Fibroblast of skin of left biceps (primary cell): ENCODE measurements at places on chromosomes 1 and 21.
A peak's percentile ranks its signal among the peaks of the same experiment; 100 is the strongest.

DNA sequence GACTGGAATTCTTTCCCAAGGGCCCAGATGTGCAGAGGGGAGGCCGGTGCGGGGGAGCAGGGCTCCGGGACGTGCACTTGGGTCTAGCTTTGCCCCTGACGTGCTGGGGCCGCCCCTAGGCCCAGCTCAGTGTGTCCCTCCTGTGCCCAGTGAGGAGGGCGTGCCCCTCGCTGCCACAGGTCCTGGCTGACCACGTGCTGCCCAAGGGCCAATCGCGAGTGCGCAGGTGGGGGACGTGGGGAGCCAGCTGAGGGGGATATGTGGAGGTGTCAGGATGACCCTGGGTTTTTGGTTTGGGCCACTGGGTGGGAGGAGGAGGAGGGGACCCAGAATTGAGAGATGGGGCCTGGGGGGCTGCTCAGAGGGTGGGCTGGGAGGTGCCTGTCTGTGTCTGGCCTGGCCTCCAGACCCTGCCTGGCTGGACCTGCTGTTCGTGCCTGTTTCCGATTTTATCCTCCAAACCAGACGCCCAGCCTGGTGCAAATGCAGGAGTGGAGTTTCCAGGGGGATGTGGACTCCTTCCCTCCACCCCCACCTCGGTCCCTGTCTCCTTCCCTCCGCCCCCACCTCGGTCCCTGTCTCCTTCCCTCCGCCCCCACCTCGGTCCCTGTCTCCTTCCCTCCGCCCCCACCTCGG is 6.1 kb upstream of the RNF223 start:
- no peak for DNase-seq

DNA sequence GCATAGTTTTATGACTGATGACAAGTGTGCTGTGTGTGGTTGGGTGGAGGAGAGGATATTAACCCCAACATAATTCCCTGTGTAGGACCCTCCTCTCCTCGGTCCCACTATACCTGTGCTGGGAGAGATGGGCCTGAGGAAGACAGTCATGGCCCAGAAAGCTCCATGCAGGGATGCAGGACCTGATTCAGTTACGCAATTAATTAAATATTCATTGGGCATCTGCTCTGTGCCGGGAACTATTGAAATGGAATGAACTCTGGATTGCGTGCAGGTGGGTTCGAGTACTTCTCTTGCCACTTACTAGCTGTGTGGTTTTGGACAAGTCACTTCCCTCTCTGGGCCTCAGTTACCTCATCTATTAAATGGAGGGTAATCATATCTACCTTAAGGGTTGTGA is 74.6 kb downstream of the CD247 start:
- no peak for DNase-seq

GRCh38 chr1:111770916-111771315 is 15.2 kb downstream of the DDX20 start:
- DNase-seq = no peak

DNA sequence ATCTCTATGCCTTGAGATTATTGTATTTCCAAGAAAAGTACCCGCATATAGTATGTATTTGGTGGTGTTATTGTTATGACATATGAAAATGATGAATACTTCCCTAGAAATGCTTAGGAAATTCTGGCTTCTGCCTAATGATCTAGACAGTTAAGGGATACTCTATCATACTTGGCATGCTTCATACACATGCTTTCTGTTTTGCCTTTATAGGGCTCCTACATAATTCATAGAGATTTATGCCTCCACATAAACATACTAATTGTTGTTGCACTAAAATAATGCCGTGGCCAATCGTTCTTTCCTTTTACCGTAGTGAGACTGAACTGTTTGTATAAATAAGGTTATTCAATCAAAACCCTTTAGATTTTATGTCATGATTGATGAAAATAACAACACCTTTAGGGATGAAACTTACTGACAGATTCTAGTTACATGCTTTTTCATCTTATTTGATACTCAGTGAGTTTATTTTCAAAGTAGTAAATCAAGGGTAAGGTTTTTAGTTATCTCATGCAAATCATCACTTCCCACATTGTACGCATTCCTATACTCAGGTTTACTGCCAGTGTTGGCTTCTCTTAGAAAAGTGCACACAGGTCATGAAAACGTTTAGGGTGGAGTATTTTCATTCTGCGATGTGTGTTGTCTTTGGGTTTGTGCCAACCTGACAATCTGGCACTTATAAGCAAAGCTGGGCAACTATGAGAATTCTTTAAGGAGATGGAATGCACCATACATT is 40.5 kb upstream of the SCYL3 start:
- peak; percentile 38 for DNase-seq

GRCh38 chr1:116260621-116261020 is 112.4 kb upstream of the ATP1A1 start:
- no peak for DNase-seq

DNA sequence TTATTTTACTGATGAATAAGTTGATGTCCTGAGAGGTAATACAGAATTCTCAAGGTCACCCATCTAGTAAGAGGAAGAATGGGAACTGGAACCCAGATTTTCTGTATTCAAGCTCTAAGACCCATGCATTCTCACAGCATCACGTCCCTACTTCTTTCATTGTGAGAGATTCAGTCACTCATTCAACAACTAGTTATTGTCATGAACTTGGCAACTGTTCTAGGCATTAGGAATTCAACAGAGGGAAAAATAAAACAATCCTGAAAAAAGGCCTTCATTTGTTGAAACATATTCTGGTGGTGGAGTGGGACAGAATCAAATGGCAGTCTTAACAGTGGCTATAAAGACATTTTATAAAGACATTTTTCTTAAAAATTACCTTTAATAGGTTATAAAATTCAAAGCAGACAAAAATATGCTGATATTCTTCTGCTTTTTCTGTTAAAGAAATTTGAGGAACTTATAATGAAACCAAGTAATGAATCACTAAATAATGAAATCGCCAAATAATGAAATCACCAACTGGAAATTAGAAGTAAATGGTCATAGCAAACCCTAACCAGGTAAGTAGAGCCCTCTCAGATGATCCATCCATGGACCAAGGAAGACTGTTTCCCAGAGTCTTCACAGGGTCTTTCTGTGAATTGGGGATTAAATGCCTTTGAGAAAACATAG is 136.5 kb upstream of the DPYD start:
- DNase-seq = no peak

GRCh38 chr1:185156288-185156853 is 382 bp downstream of the TRMT1L start:
- no peak for DNase-seq

DNA sequence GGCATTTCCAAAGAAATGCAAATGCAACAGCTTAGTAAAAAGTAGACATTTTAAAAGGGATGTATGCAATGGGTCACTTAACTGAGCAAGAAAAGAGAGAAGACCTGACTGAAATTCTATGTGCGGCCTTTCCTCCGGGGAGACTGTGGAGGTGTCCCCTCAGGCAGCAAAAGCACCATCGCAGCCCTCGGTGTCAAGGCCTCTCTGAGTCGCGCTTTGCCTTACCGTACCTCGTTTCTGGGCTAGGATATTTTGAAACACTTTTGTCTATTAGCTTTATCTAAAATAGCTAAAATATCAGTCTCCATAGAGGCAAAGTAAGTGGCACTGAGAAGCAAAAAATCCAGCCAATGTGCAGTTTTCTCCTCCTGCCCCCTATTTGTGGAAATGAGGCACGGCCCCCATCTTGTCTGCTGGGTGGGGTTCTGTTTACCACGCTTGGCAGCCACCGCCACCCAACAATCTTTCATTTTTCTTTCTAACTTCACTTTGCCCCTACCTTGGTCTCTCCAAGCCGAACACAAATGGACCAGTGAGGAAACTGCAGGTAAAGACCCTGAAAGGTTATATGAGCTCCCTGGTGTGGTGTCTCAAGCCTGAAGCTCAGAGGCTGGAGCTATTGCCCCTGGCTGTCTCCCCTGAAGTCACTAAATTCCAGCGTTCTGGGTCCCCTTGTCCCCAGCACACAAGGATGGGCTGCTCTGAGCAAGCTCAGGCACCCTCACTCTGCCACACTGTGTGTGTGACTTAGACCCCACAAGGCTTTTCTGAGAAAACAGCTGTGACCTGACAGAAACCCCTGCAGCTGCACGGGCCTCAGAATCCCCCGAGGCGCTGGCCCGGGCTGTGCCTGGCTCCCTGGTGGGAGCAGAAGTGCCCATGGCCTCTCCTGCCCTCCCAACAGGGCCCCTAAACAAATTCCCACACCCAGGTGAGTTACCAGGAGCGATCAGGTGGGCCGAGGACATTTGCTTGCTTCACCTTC is 1.6 kb downstream of the CD247 start:
- no peak for DNase-seq

GRCh38 chr1:69196071-69196470 is 371.7 kb upstream of the LRRC7 start:
- no peak for DNase-seq

- no peak for DNase-seq
Observed at GRCh38 chr1:116587501-116588227, 16.8 kb upstream of the CD58 start.

DNA sequence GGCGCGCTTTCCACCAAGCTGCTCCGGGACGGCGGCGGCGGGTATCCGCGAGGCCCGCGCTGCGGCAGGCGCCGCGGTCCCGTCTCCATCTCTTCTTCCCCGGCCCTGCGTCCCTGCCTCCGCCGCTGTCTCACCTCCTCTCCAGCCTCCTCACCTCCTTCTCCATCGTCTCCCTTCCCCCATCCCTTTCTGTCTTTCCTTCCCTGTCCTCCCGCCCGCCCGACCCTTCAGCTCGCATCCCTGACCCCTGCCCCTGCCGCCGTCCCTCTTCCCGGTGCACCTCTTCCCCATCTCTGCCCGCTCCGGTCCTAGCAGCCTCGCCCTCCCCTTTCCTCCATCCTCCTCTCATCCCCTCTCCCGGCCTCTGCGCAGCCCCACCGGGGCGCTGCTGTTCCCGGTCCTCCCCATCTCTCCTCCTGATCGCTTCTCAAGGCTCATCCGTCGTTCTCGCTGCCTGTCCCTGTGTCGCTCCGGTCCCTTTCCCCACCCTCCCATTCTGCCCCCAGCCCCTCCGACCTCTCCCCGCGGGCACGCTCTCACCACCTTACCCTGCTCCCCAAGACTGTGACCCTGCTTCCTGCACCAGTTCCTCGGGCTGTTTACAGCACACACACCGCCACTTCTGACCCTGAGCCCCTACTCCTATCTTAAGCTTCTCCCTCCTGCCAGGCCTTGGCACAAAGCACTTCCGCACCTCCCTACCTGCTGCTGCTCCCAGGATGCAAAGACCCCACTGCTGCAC is 760 bp upstream of the NPHP4 start:
- no peak for DNase-seq

DNA sequence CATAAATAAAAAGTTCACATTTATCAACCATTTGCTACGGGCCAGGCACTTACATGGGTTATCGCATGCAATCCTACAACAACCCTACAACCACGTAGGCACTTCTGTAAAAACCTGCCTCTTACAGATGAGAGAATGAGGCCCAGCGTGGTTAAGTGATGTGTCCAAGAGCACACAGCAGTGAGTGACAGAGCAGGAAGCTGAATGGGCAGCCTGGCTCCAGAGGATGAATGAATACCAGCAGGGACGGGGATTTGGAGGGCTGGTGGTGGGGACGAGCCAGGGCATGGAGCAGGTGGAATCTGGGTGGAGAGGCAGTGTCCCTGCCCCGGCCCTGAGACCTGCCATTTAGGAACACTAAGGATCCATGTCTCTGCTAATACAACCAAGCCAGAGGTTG is 35.5 kb downstream of the SYF2 start:
- no peak for DNase-seq
